ENCODE measurements at places on chromosomes 7 and 10. TPM values are rescaled to one million over a fixed set of nuclear protein-coding genes. Genes with fewer than 3 reads are reported as not detected.

DNA sequence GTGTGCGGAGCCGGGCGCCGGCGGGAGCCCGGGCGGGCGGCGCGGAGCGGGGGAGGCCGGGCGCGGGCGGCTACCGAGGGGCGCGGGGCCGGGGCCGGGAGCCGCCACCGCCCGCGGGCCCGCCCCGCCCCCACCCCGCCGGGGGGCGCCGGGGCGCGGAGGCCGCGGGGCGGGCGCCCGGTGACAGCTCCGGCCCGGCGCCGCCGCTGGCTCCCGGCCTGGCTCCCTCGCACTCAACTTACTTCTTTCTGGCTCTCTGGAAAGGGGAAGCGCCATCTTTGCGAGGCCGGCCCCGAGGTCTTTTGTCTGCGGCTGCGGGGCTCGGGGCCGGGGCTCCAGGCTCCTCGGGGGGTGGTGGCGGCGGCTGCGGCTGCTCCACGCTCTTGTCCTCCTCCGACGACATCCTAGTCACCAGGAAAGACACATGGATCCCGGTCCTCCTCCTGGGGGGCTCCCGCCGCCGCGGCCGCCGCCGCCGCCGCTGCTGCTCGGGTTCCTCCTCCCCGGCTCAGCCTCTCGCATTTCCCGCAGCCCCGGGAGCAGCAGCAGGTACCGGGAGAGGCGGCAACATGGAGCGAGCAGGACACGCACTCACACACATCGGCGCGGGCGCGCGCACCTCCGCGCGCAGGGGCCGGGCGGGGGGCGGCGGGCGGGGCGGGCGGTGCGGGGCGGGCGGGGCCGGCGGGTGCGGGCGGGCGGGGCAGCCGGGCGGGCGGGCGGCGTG lies at the start of gene KMT2C:
Gene KMT2C, minus strand, starts transcription at position 620 of the 727 bp plus-strand sequence. Its CDS starts 217 bp downstream, at position 403.
- DNase-seq: peak; percentile 28

The CHAT gene
- 0.62 TPM for total RNA-seq

DNA sequence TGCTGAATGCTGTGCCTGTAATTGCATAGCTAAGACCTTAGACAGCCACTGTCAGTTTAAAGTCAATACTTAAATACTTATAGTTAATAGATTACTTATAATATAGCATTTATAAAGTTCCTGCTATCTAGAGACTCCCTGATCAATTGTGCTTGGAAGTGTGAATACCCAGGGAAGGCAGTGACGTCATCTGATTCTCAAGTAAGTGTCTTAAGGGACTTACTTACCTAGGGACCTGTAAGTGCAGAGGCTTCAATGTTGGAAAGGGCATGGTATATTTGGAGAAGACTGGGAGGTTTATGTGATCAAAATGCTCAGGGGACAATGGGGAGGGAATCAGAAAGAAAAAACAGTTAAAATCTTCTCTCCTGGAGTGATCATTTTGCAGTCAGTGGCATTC lies 55.0 kb downstream of the BICC1 start:
- no peak for DNase-seq

DNA sequence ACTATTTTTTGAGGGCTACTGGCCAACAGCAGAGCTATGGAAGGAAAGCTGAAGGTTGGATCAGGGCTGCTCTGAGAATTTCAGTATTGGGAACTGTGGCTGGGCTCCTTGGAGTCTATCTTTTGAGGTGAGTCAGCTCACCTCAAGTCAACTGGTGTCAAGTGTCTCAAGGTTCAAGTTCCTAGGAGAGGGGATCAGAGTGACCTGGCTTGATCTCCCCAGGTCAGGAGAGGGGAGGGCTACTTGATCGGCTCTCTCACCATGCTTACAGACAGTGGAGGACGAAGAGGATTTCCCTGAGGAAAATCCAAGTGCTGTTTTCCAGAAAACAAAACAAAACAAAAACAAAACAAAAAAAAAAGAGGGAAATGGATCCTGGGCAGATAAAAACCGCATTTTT lies 132.8 kb downstream of the CACNB2 start:
- no peak for DNase-seq

DNA sequence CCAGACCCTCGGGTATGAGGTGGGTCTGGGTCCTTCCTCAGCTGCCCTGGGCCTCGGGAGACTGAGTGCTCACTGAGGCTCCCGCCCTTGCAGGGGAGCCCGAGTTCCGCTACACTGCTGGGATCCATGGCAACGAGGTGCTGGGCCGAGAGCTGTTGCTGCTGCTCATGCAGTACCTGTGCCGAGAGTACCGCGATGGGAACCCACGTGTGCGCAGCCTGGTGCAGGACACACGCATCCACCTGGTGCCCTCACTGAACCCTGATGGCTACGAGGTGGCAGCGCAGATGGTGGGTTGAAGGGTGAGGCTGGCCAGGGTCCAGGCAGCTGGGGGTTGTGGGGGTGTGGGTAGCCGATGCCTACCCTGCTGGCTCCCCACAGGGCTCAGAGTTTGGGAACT lies 7.6 kb downstream of the AEBP1 start:
- DNase-seq: no peak

GRCh38 chr7:113338071-113338696 lies 219.8 kb upstream of the SMIM30 start:
- DNase-seq: no peak

Measured in occipital lobe (tissue), 3 donors.